ENCODE measurements at places on chromosomes 1 and 21.

DNA sequence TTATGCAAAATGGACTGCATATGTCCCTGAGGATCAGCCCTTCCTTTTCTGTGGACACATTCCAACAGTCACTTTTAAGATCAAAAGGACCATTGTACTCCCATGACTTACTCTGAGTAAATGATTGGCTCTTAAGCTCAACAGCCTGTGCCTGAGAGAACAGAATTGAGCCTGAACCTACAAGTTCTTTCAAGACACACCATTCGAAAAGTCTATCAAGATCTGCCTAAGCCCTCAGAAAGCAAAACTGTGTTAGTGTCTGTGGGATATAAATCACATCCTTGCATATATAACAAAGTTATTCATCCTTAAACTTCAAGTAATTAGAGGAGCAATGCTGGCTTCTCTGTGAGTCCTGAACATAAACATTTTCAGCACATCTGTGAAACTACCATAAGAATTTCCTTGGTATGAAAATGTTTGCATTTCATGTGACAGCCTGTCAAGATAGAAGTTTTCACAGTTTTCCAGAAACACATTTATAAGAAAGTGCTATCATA lies 41.6 kb downstream of the PCNX2 start:
- DNase-seq: no peak

GRCh38 chr1:50268049-50268448 lies 155.2 kb downstream of the DMRTA2 start:
- no peak for DNase-seq

DNA sequence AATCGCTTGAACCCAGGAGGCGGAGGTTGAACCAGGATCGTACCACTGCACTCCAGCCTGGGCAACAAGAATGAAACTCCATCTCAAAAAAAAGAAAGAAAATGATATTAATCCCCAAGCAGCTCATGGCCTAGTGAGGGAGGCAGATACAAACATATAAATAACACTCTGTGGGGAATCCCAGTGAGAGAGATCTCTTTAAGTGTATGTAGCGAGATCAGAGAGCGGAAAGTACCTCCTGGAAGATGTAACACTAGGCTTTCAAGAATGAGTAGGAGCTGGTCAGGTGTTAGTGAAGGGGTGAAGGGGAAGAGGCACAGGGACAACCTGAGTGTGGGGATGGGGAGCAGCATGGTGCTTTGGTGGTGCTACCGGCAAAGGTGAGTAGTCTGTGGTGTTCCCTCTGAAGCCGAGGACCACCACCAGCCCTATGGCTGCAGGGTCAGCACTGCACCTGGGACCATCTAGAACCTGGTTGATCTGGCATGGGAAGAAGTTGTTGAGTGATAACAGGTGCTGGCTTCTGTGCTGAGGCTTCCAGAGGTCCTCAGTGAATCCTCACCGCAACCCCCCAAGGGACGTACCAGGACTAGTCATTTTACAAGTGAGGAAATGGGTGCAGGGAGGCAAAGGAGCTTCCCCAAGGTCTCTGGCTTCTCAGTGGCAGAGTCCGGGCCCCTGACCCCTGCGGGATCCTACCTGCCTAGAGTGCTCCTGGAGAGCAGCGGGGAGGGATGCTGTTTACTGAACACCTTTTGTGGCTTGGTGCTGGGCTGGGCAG lies 367.6 kb upstream of the VAMP3 start:
- no peak for DNase-seq

DNA sequence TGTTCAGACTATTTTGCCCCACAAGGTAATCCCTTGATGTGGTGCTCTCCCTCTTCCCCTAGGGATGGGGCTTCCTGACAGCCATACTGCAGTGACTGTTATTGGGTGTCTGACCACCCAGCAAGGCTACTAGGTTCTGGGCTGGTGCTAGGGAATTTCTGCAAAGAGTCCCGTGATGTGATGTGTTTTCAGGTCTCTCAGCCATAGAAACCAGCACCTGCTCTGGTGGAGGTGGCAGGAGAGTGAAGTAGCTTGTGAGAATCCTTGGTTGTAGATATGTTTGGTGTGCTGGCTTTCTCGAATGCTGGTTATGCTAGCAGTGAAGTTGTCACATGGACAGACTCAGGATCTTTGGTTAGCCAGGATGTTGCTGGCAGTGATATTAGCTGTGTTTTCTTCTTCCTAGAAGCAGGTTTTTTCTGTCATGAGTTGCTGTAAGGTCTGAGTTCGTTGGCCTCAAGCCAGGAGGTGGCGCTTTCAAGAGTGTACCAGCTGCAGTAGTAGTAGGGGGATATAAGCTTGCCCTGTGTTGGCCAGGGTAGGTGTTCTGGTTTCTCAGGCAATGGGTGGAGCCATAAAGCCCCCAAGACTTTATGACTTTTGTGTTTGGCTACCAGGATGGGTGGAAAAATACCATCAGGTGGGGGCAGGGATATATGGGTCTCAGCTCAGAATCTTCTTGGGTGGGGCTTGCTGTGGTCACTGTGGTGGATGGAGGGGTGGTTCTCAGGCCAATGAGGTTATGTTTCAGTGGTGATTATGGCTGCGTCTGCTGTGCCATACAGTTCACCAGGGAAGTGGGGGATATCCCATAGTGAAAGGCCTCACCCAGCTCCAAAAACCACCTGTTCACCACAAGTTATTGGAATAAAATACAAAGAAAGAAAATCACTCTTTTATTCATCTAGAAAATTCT lies 1112.3 kb downstream of the KCNT2 start:
- no peak for DNase-seq

DNA sequence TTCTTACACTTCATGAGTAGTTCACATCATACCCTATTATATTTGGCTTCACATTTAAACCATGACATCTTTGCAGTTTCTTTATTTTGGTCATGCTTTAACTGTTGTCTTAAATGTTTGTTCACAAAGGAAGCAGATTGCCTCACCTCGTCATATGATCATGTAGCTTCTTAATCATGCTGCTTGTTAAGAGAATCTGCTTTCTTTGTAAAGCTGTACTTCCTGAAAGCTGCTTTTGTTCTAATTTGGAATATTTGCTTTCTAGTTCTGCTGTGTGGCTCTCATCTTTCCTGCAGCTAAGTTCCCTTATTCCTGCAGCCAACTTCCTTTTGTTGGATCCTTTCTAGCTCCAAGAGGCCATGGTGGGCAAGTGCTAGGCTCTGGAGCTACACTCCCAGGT lies 62.9 kb upstream of the SIM2 start:
- no peak for DNase-seq

DNA sequence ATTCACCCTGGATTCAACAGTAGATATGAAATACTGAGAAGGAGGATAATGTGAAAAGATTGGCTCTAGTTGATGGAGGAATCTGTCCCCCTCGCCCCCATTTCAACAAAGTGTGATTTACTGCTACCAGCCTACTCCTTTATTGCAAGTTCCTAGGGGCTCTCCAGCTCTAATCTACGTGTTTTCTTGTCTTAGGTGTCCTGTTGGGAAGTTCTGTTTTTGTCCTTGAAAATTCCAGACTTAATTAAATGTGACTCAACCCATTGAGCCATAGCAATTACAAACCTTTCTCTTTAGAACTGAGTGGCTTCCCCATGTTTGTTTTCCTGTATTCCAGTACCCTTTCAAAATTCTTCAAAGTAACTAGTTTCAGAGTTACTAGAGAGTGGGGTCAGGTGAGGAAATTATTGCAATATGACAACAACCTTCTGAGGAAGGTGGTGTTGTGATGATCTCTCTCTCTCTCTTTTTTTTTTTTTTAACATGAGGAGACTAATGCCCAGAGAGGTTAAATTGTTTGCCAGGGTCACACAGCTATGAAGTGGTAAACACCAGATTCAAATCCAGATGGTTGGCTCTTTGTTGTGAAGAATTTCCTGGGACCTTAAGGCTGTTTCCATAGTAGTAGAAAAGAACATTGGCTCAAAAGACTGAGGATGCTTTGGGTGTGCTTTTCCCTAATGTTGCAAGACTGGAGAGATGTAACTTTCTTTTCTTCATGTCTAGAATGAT lies 3.5 kb downstream of the RGL1 start:
- no peak for DNase-seq

DNA sequence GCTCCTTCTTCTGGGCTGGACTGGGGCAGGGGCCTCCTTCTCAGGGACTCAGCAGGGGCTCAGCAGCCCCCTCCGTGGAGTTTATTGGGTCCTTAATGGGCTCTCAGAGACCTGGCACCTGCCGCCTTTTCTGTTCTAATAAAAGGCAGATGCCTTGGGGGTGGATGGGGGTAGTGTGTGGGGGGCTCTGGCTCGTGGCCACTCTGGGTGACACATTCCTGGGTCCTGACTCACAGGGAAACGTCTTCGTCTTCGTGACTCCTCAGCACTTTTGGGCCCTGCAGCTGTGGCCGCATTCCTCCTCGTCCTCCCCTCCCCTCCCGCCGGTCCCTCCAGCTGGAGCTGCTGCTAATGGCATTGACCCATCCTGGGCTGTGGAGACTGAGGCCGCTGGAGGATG lies 107.8 kb upstream of the WNT4 start:
- DNase-seq: no peak

GRCh38 chr1:243455760-243456651 lies 200.2 kb downstream of the SDCCAG8 start:
- DNase-seq: no peak

DNA sequence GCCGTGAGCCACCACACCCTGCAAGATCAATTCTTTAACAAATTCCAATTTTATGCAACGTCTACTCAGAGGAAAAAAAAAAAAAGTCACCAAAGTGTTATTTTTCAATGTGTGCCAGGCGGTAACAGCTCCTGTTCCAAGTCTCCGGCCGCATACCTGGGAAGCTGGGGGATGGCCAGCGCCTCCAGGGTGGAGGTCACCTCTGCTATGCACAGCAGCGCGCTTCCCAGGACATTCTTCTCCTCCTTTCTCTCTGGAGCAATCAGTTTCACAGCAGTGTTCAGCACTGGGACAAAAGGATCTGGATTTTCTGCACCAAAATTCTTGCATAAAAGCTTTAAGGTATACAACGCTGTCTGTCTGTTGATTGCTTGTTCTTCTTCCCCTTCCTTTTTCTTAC lies 34.3 kb downstream of the LGALS8 start:
- no peak for DNase-seq

DNA sequence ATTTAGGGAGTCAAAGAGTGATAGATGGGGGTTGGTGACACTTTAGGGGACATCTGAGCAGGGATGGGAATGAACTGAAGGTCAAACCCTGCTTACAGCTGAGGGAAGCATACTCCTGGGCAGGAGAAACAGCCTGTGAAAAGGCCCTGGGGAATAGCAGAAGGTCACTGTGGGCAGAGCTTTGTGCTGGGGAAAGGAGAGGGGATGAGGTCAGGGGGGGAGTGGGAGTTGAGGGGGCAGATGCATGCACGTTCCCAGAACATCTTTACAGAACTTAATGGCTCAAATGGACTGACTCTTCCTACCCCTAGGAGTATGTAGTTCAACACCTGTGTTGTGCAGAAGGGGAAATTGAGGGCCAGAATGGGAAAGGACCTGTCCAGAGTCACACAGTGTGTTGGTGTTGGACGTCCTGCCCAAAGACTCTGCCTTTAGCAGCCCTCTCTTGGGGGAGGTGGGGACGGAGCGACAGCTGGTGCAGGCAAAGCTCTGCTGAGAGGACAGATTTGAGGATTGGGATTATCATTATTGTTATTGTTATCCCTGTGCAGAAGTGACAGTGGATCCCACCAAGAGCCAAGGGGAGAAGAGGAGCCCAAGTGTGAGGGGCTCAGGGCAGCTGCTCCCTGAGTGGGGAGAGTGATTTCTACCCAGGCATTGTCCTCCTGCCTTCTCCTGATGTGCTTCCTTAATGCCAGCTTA lies 116.5 kb downstream of the PTPRU start:
- DNase-seq: no peak

- DNase-seq: no peak
Observed at GRCh38 chr1:41895552-41895951, 23.2 kb downstream of the HIVEP3 start.

- no peak for DNase-seq
Observed at GRCh38 chr1:16173447-16174260, 17.8 kb upstream of the EPHA2 start.

Measured in esophagus muscularis mucosa (tissue), 4 donors.